Fibroblast of skin of right biceps (primary cell): ENCODE measurements at places on chromosomes 1 and 21.
A peak's percentile ranks its signal among the peaks of the same experiment; 100 is the strongest.

GRCh38 chr1:163275222-163275621, 46.5 kb upstream of the NUF2 start:
- peak; percentile 23 for DNase-seq

GRCh38 chr1:8134546-8135235, 108.6 kb upstream of the ERRFI1 start:
- no peak for DNase-seq

DNA sequence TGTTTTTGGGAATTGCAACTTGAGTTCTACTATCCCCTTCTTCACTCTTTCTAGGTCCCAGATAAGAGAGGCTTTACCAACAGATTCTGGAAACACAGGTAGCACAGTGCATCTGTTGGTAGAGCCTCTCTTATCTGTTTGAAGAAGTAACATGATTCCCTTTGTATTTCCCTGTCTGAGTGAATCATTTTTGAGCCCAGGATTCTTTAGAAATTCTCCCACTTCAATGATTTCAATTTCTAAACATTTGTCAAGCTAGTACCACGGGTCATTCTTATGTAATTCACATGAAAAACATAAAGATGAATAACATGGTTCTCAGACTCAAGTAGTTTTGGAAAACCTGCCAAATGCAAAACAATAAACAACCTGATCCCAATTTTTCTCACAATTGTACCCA, 72.0 kb upstream of the DUSP10 start:
- no peak for DNase-seq

GRCh38 chr21:14829685-14830084, 235.1 kb downstream of the NRIP1 start:
- no peak for DNase-seq

DNA sequence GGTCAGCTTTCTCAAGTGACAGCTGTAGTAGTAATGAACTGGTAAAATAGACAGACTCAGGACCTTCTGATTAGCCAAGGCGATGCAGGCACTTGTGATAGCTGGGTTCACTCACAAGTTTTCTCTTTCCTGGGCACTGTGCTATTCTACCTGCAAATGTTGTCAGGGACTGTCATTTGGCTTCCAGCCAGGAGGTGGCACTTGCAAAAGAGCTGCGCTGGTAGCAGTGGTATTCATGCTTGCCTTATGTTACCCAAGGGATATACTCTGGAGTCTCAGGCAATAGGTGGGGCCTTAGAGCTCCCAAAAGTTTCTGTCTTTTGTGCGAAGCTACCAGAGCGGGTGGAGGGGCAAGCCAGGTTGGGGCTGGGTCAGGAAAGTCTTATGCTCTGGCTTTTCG, 23.5 kb downstream of the IFI44 start:
- no peak for DNase-seq

GRCh38 chr1:6785728-6786505, 663 bp downstream of the CAMTA1 start:
- peak; percentile 43 for DNase-seq

DNA sequence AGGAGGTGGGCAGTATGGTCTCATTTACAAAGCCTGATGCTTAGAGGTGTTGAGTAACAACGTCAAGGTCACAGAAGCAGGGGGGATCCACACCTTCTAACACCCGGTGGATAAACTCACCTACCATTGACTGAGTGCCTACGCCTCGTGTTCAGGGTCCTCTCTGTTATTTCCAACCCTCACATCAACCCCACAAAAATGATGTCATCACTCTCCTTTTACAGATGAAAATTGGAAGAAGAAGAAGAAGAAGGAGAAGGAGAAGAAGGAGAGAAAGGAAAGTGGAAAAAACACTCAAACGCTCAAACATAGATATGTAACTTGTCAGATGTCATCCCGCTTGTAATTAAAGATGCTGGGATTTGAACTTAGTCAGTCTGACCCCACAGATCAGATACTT, 653 bp upstream of the KCNN3 start:
- DNase-seq = no peak

DNA sequence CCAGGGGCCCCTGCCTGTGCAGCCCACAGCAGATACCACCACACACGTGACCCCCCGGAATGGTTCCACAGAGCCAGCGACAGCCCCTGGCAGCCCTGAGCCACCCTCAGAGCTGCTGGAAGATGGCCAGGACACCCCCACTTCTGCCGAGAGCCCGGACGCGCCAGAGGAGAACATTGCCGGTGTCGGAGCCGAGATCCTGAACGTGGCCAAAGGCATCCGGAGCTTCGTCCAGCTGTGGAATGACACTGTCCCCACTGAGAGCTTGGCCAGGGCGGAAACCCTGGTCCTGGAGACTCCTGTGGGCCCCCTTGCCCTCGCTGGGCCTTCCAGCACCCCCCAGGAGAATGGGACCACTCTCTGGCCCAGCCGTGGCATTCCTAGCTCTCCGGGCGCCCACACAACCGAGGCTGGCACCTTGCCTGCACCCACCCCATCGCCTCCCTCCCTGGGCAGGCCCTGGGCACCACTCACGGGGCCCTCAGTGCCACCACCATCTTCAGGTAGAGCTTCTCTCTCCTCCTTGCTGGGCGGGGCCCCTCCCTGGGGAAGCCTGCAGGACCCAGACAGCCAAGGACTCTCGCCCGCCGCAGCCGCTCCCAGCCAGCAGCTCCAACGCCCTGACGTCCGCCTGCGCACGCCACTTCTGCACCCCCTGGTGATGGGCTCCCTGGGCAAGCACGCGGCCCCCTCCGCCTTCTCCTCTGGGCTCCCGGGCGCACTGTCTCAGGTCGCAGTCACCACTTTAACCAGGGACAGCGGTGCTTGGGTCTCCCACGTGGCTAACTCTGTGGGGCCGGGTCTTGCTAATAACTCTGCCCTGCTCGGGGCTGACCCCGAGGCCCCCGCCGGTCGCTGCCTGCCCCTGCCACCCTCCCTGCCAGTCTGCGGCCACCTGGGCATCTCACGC, 51.0 kb downstream of the COL18A1 start:
- no peak for DNase-seq

- no peak for DNase-seq
Observed at GRCh38 chr21:17462276-17462981, 50.4 kb upstream of the CXADR start.

DNA sequence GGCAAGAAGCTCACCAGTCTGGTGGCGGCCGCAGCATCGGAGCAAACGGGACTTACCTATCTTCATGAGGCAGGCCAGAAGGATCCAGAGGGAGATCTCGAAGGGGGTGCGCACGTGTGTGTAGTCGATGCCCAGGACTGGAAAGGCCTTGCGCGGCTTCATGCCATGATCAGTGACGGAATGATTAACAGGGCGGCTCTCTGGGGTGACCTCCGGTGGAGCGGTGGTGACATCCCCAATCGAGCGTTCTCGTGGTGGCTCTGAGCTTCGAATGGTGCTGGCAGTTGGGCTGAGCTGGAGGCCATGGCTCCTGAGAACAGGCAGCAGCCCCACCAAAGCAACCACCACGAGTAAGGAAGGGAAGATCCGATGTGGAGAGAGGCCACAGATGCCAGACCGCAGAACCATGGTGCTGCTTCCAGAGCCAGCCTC, 982 bp downstream of the SLC9A1 start:
- no peak for DNase-seq

DNA sequence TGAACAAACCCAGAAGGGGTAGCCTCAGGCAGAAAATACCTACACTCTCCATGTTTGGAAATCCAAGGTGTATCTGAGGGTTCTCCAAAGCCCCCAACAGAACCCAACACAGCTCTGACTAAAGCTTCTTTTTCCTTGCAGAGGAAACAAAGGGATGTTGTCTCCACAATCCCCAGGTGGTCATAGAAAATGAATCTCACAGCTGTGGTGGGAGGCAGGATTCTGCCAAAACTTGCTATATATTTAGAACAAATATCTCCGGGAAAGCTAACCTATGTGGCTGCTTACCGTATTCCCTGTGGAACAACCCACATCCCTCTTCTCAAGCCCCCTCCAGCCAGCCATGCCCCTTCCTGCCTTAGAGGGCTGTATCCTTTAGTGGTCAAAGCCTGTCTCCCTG, 406.1 kb downstream of the PRDM2 start:
- DNase-seq = no peak

- DNase-seq = no peak
Observed at GRCh38 chr1:226438007-226438406, 30.1 kb upstream of the PARP1 start.

DNA sequence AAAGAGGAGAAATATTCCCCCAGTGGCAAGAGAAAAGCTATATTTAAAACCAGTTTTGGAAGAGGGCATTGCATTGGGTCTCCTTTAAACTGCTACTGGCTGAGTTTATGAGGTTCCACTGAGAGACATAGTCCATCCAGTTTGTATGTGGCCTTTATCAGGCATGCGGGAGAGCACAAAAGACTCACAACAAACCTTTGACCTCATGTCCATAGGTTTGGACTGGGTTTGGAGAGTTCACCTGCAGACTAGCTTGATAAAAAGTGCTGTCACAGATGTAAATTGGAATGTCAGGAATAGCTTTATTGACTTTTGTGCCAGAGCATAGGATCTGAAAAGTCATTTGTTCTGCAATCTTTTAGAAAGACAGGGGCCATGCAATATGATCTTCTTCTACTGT, 131.0 kb upstream of the NRIP1 start:
- DNase-seq = no peak

DNA sequence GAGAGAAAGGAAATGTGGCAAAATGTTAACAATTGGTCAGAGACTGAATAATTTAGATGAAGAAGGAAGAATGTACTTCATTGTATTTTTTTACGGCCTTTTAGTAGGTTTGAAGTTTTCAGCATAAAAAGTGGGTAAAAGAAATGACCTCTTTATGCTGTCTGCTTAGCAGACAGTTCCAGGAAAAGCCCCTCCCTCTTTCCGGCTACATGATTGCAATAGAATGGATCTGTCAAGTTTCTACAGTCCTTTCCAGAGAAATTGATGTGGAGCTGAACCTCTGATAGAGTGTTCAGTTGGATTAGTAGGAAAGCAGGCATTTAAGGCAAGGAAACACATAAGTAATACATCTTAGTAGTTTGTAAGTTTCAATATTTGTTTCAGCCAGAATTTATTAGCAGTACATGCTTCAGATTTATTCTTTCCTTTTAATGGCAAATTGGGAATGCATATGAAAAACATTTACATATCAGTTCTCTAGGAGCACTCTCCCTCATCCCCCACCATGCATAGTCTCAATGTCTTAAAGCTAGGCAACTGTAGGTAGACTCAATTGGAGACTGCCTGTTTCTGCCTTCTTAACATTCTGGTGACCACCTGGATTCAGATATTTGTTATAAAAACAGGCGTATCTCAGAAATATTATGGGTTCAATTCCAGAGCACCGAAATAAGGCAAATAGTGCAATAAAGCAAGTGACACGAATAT, 36.4 kb downstream of the HS2ST1 start:
- no peak for DNase-seq
